ENCODE measurements at places on chromosomes 2 and 18.

GRCh38 chr2:48343571-48344440, 186.1 kb upstream of the STON1 start:
- peak; percentile 44 for DNase-seq

- no peak for DNase-seq
These were observed 23.4 kb downstream of the NR4A2 start for GRCh38 chr2:156309167-156309566.

GRCh38 chr2:37819186-37819585, 105.9 kb upstream of the RMDN2 start:
- DNase-seq: no peak

DNA sequence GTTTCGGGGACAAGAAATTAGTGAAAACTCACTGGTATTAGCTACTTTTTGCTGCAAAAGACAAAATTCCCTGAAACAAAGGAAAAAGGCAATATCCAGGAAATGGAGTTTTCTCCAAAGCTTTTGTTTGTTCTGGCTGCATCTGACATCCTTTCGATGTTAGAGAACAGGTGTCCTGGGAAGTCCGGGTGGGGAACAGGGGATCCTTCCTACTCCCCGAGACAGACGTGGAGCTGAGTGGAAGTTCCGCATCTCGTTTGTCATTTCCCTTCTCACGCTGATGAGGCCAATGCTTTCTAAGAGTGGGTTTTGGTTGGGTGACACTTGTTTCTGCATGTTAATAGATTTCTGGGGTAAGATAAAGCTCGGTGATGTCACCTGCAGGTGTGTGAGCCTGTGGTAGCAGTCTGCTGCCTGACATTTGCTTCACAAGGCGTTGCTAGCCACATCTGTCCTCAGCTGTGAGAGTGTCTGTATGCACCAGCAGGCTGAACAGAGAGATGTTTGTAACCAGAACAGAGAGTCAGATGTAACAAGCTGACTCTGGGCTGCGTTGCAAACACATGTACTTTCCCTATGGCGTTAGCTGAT, 125.9 kb downstream of the ACOXL start:
- DNase-seq: no peak

- no peak for DNase-seq
These were observed 222.6 kb upstream of the CHAC2 start for GRCh38 chr2:53544871-53545558.

DNA sequence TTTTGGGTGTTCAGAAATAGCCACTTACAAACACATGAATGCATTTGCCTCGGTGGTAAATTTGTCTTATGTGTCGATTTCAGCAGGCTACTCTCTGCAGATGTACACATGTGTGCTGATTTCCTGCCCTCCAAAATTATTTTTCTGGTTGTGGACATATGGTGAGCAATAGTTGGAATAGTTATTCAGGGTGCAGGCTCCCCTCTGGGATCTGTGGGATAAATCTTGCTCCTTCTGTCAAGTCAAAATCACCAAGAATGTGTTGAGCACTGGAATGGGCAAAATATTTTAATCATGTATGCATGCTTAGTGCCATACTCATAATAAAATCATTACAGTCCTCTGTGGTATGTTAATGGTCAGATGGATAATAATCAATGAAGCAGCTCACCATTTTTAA, 684.5 kb downstream of the BCL11A start:
- DNase-seq: no peak

- no peak for DNase-seq
These were observed 85.1 kb upstream of the HAAO start for GRCh38 chr2:42877511-42877910.

DNA sequence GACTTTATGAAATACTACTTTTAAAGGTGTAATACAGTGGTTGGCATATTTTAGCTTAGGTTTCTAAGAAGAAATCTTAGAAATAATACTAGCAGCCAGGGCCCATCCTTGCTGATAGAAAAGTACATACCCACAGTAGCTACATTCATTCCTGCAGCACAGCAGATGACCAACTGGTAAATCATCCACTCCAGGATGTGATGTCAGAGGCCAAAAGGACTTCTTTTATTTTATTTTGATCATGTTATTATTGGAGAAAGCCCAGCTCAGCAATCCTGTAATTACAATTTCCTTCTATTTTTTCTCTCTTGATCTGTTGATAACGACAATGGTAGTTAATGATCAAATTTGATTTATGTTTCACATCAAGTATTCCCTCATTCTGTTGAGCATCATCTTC, 18.0 kb upstream of the TTN start:
- DNase-seq: no peak

DNA sequence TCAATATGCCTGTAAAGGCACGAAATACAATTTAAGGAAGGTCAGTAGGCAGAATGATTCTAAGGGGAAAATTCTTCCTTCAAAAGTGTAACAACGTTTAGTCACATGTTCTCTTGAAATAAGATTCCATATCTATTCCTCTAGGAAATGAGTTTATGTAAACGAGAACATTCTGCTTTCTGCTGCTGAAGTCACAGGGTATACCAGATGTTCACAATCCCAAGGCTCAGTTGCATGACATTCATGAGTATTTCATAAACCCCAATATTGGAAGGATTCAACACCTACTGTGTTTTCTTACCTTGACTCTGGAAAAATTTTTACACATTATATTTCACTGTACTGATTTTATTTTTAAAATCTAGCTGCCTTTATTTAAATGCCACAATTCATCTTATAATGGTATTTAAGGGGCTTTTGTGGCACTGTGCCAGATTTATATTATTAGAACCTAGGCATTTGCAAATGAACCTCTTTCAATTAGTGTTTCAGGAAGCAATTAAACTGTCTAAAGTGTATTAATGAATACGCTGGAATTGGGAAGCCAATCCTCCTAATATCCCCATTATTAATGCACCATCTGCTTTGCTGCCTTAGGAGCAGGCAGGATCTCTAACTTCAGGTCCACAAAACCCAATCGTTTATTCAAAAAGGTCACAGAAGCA, 542.6 kb upstream of the KLHL29 start:
- no peak for DNase-seq

- no peak for DNase-seq
These were observed 119.7 kb upstream of the SMAD2 start for GRCh38 chr18:48050176-48050575.

DNA sequence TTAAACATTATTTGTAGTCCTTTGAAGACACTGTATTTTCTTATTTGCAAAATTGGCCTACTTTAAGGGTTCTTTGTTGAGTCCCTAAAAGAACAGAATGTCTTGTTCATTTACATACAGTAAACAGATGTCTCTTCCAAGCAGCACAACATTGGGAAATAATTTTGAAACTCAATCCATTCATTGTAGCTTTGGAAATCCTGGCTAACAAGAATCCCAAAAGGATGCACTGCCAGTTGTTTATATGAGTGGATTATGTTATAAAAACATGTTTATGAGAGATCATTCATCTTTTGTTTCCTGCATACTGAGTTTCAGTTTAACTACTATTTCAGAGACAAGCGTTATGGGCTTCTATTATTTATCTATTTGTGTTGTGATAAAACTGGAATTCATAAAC, 499.3 kb downstream of the PID1 start:
- no peak for DNase-seq

- DNase-seq: no peak
These were observed 1802.2 kb upstream of the PIK3C3 start for GRCh38 chr18:40152859-40153258.

DNA sequence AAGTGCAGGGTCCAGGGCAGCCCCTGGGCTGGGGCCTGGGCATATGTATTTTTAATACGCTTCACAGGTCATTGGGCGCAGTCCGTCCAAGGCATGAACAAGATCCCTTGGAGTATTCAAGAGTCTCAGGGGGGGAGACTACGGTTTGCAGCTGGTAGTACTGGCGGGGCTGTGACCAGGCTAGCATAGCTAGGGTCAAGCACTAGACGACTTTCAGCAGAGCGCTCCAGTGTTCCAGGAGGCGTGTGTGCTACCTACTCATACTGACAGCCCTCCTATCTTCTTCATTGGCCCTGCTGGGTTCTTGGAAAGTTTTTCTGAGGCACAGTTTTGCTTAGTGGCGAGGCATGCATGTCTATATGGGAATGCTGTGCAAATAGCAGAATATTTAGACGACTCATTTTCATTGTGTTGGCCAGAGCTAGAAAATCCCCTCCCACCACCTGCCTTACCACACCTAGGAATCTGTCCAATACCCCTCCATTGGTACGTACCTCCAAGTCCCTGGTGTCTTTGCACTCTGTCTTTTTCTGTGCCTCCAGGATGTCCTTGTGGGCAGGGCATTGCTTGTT, 68.2 kb downstream of the GLI2 start:
- no peak for DNase-seq

DNA sequence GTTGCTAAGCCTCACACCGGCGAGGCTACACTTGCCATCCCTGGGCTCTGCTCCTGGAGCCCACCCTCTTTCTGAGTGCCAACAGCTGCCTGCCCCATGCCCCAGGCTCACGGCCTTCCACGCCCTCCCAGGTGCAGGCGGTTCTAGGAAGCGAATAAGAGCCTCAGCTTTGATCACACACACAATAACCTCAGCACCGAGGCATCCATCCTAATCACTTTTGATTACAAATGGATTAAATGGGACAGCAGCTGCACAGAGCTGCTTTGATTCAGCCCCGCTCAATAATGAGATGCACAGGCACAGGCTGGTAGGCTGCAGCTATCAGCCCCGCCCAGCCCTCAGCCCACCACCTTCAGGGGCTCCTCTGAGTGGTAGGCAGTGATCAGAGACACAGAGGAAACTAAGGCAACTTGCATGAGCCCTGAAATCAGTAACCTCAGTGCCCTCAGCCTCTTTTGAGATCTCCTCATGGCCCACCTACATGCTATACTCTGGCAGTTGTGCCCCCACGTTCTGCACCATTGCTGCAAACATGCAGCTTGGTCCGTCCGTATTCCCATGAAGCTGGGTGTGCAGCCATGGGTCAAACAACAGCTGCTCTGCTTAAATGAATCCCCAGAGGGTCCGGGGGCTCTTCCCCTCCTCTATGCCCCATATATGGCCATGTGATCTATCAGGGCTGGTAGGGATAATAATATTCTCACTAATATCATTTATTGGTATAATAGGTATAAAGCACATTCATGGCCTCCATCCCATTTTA, 171.4 kb downstream of the SETBP1 start:
- no peak for DNase-seq

GRCh38 chr2:97868986-97869721, 126.6 kb downstream of the TMEM131 start:
- peak; percentile 89 for DNase-seq

DNA sequence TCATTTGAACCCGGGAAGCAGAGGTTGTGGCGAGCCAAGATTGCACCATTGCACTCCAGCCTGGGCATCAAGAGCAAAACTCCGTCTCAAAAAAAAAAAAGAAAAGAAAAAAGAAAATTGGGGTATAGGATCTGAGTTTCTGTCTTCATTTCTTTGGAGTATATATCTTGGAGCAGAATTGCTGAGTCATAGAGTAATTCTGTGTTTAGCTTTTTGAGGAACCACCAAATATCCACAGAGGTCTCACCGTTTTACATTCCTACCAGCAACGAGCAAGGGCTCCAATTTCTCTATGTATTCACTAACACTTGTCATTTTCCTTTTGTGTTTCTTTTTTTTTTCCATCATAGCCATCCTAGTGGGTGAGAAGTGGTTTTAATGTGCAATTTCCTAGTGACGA, 87.6 kb upstream of the TEX51 start:
- no peak for DNase-seq

DNA sequence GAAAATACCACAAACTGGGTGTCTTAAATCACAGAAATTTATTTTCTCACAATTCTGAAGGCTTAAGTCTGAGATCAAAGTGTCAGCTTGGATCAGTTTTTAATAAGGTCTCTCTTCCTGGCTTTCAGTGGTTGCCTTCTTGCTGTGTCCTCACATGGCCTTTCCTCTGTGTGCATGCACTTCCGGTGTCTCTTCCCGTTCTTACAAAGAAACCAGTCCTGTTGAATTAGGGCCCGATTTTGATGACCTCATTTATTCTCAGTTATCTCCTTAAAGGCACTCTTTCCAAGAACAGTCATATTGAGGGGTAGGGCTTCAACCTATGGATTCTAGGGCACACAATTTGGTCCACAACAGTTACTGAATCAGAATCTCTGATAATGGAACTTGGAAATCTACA, 5.4 kb upstream of the XIRP2 start:
- DNase-seq: no peak

DNA sequence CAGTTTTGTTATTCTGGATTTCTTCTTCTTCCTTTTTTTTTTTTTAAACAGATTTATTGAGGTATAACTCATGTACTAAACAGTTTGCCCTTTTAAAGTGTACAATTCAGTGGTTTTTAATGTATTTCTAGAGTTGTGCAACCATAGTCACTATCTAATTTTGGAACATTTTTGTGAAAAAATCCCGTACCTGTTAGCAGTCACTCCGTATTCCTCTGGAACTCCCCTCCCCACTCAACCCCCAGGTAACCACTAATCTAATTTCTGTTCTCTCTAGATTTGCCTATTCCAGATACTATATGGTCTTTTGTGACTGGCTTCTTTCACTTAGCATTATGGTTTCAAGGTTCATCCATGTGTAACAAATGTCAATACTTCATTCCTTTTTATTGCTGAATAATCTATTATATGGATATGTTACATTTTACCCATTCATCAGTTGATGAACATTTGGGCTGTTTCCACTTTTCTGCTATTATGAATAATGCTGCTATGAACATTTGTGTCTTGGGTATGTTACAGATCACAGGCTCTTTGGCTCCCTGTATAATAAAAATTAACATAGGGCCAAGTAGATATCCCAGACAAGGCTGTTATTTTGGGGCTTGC, 21.9 kb downstream of the EHBP1 start:
- no peak for DNase-seq

DNA sequence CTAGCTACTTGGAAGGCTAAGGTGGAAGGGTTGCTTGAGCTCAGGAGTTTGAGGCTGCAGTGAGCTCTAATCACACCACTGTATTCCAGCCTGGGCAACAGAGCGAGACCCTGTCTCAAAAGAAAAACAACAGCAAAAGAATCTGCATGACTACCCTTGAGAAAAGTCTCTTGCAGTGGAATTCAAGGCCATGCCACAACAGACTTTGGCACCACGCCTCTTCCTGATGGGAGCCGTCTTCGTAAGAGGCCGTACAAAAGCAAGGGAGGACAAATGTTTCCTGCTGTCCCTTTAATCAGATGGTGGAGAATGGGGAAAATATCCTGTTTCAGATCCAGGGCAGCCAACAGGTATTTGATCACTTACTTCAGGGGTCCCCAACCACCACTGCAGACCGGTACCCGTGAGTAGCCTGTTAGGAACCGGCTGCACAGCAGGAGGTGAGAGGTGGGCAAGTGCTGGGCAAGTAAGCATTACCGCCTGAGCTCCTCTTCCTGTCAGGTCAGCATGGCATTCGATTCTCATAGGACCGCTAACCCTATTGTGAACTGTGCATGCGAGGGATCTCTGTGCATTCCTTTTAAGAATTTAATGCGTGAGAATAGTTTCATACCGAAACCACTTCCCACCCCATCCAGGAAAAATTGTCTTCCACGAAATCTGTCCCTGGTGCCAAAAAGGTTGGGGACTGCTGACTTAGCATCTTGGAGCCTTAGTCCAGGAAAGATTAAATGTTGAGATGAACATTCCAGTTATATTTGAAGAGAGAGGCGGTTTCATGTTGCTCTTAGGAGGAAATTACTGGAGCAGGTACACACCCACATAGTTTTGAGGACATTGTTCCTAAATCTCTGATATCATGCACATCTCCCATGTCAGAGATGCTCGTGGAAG, 94.4 kb upstream of the XPO1 start:
- DNase-seq: no peak

- DNase-seq: no peak
These were observed 727 bp downstream of the KIF1A start for GRCh38 chr2:240819126-240819857.

GRCh38 chr2:11446733-11447248, 19.2 kb downstream of the E2F6 start:
- no peak for DNase-seq

GRCh38 chr2:100292022-100292580, 30.2 kb downstream of the LONRF2 start:
- peak; percentile 29 for DNase-seq

- no peak for DNase-seq
These were observed 34.3 kb upstream of the PPP1CB start for GRCh38 chr2:28717339-28717758.

Data from LoVo (cell line).